ENCODE measurements at places on chromosomes 3 and 15. TPM values are rescaled to one million over a fixed set of nuclear protein-coding genes. Genes with fewer than 3 reads are reported as not detected.

The POMGNT2 gene
- 6.6 TPM for total RNA-seq

The TMEM207 gene
- total RNA-seq: not detected

The ZNF770 gene
- total RNA-seq: 33.1 TPM

The LMOD3 gene
- not detected for total RNA-seq

DNA sequence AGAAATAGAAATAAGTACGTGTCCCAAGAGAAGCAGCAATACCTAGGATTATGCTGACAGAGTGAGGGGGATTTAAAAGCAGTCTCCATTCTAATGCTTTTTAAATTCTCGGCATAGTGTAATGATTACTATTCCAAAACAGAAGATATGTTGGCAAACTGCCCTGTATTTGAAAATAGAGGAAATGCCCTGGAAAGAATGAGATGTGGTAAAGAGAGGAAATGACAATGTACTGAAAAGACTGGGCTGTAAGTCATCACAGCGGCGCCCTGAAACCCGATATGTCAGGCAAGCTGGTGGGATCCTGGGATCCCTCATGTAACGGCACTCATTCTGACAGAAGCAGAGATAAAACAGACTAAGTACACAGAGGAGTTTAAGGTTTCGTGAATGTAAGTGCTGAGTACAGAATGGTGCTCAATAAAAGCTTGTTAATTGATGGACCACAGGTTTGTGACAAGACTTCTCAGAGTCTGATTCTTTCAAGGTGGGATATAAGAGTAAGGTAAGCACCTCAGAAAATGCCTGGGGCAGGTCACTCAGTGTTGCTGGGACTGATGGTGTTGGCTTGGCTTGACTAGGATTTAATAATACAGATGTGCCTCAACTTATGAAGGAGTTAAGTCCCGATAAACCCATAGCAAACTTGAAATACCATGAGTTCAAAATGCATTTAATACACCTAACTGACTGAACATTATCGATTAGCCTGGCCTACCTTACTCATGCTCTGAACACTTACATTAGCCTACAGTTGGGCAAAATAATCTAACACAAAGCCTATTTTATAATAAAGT is 91.4 kb downstream of the NFKBIZ start:
- DNase-seq: no peak

GRCh38 chr3:27610800-27611525 is 111.2 kb downstream of the EOMES start:
- no peak for DNase-seq

GRCh38 chr3:43344520-43344919 is 58.2 kb downstream of the SNRK start:
- DNase-seq: no peak

GRCh38 chr3:102617381-102617780 is 182.6 kb downstream of the ZPLD1 start:
- no peak for DNase-seq

- DNase-seq: no peak
These were observed 405.7 kb upstream of the NPAP1 start for GRCh38 chr15:24269923-24270322.

DNA sequence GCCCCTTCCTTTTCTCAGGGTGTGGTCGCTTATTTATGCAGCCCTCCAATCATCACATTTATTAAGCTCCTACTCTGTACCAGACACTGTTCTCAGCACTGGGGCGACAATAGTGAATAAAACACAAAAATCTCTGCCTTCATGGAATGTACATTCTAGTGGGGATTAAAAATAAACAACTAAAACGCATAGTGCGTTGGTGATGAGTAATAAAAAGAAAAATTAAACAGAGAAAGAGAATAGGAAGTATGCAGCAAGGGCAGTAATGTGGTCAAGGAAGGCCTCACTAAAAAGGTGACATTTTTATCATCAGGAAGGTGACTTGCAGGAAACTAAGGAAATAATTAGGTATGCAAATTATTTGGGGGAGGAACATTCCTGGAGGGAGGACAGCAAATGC is 5.1 kb downstream of the SLC51B start:
- DNase-seq: no peak

DNA sequence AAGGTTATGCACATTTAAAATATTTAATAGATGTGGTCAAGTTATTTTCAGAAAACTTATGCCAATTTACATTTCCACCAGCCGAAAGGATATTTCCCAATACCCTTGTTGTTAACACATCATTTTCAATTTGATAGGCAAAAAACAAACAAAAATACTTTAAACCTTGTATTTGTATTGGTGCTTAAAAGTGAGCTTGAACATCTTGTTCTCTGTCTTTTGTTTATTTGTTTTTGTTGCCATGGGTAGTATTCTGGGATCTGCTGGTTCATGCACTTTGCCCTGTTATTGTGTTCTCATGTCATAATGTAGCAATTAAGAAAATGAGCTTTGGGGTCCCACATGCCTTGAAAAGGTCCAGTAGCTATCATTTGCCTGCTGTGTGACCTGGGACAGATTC is 191.4 kb downstream of the LRTM1 start:
- no peak for DNase-seq

GRCh38 chr3:155854141-155854940 is at the start of gene SLC33A1:
Gene SLC33A1, minus strand, starts transcription at chr3:155854427. Its CDS starts 430 bp downstream, at chr3:155853997.
- DNase-seq: peak; percentile 98

- no peak for DNase-seq
These were observed 482.2 kb upstream of the PDZRN3 start for GRCh38 chr3:74106925-74107324.

DNA sequence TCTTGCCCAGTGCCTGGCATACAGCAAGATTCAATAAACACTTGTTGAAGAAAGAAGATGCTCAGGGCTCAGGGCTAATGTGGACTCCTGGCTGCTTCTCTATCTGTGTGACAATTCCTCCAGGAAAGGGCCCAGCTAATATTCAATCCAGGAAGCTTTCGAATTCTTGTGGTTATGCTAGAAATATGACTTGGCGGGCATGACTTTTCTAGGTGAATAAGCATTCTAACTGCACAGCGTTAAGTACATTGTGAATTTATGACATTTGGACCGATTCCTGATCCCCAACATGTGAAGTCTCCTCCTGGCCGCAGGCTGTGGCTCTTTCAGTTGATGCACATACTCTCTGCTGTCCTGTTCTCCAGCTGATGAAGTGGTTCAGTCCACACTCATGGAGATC is 117.0 kb downstream of the IMPG2 start:
- no peak for DNase-seq

GRCh38 chr3:123148772-123149171 is 53.0 kb upstream of the SEC22A start:
- DNase-seq: no peak

- no peak for DNase-seq
These were observed 315.6 kb upstream of the THBS1 start for GRCh38 chr15:39265261-39265660.

DNA sequence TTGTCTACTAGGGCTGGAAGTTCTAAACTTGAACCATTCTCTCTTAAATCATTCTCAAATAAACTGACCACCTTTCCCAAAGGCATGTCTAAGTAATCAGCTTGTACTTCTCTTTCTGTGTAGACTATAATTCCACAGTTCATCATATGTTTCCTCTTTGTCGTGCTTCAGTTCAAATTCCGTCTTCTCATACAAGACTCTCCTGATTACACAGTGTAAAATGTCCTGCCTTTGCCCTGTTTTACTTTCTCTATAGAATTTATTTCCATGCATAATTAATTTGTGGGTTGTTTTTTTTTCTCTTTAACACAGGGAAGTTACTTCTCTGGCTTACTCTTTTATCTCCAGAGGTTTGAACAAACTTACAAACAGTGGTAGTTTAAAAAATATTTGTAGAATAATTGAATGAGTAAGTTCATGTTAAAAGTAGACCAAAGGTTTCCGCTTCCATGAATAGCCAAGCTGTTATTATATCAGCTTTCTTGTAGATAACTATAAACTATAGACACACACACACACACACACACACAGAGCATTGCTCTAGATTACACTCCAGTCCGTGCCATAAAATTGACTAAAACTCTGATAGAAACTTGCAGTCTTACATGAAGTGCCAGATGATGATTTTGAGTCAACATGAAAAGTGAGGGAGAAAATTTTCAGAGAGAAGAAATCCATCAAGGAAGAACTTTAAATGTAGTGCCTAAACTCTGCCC is 119.0 kb downstream of the SUCNR1 start:
- DNase-seq: no peak

DNA sequence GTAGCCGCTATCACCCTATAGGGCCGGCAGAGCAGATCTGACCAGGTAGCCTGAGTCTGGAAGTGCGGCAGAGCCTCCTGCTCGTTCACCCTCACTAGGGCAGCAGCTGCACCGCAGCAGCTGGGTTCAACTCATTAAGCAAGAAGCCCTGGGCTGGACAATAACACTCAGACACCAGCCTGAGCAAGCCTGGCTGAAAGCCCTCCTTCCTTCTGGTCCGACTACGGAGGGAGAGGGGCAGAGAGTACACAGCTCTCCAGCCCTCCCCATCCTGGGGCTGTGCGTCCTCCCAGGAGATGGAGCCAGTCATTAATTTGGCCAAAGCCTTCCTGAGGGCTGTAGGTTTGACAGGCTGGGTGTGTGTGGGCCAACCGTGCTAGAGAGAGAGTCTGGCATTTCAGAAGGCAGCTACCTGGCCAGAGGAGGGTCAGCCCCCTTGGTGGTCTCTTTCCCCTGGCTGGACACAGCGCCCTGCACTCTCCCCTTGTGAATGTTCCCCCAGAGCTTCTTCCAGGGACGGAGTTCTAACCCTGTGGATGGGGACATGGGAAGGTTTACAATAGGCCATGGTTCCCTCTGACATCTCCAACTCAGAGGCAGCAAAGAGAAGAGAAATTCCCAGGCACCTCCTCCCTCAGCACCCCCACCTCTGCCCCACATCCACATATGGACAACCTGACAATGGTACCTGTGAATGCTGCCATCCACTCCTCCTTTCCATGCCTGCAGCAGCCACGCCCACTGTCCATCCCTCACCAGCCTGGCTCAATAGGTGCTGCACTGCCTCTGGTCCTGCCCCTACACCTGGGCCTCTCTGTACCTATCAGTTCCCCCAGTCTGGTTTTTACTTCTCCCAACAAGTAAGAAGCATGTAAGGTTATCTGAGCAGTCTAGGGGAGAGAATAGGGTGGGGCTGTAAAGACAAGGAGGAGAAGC is 6.5 kb downstream of the CHRNB4 start:
- DNase-seq: no peak

Measured in liver (tissue), 10 donors.